ENCODE measurements at places on chromosomes 2 and 18.

- DNase-seq: no peak
Measured at GRCh38 chr2:23605236-23605635, 220.3 kb downstream of the KLHL29 start.

DNA sequence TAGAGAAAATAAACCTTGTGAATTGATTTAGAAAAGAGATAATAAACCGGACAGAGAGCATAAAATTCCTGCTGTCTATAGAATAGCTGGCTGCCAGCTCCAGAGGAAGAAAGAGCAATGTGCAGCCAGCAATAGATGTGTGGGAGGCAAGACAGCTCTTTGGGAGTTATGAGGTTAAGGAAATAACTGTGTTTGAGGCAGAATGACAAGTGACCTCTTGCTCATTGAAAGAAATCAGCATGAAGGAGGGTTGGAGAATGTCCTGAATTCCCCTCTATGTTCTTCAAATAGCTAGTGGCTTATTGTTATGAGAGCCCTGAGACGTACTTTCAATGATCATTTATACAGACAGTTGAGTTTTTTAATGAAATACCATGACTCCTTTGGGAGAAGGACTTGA, 1009.9 kb upstream of the NXPH2 start:
- no peak for DNase-seq

DNA sequence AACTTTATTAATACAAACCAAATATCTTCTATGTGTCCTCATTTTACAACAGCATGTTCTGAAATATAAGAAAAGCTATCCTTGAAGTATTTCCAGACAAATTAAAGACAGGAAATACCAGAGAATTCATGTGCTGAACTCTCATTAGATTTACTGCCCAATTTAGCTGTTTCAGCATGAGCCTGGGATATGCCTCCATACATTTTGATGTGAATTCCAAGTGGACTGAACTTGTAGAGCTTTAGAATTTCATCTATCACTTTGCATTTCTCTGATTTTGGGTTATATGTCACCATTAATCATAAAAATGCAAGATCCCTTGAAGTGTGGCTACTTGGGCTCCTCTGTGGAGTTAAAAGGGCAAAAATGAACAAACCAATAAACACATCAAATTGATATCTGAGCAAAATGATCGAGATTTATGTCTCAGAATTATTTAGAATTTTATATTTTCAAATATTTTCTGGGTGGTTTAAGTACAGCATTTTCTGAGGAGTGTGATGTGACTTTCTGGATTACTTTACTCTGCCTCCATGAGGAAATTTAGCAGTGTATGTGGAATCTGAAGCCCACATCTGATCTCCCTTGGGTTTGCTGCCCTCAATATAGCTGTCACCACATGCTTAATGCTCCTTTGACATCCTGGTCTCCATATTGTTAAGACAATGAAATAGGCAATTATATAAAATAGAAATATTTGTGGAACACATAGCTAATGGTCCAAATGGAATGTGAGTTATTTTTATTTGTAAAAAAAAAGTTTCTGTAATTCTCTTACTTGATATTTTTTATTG, 206.6 kb upstream of the RBMS1 start:
- no peak for DNase-seq

GRCh38 chr2:148876202-148876594, 1.2 kb downstream of the KIF5C start:
- peak; percentile 64 for DNase-seq

- peak; percentile 59 for DNase-seq
Measured at GRCh38 chr18:79876497-79876896, 75.0 kb downstream of the SLC66A2 start.

Measured in activated effector memory CD4-positive, alpha-beta T cell treated with anti-CD3 and anti-CD28 coated beads, Interleukin-2, amount 50 U/mL, for 16 hours (primary cell).